ENCODE measurements at places on chromosomes 13 and 19. TPM values are rescaled to one million over a fixed set of nuclear protein-coding genes. Genes with fewer than 3 reads are reported as not detected.

DNA sequence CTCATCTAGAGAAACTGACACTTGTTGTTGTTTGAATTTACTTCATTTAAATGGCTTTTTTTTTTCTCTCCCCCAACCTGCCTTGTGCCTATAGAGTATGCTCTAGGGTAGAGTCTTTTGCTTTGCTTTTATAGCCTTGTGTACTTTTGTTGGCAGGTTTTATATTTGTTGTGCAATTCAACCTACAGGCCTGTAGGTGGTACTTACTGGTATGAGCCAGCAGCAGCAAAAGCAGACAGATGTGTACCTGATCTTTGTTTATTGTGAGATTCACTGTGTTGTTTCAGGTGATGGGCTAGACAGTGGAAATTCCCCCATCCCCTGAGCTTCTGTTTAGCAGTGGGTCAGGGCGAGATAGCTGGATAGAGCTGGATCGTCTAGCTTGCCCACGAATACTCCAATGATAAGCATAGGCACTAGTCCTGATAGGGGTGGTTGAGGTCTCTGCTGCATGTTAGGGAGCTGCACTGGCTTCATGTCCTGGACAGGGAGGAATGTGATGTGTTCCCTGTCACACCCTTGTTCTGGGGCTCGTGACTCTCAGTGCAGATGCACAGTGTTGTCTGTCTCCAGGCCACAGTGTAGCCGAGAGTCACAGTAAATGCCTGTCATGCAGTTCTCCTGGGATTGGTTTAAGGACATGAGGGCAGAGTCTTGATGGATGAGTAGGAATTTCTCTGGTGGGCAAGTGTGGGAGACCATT, 21.3 kb downstream of the DNAJC3 start:
- DNase-seq: peak; percentile 51

GRCh38 chr13:63044589-63045313, 1629.1 kb upstream of the PCDH20 start:
- DNase-seq: no peak

- no peak for DNase-seq
Measured at GRCh38 chr13:98999639-98999952, 21.7 kb upstream of the DOCK9 start.

DNA sequence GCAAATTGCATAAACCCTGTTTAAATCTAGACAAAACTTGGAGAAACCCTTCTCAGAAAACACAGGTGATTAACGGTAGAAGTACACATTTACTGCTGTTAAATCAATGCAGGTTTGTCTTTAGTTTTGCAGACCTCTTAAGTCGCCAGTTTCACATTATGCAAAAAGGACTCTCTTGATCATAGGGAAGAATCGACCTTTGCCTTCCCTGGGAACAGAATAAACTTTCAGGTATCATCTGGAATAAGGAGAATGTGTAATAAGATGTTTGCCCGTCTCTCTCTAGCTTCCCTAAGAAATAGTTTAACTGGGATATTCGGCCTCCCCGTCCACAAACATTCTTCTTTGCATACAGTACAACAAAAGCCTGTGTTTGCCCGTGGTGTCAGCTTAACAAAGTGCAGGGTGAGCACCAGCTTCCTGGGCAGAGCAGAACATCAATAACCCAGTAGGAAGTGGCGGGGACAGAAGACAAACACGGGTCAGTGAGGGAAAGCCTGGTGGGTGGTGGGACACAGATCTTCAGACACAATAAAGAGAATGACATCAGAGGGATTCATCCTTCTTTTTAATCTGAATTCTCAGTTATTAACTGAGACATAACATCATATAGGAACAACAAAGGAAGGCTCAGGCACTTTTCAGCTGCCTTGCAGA, 1077.7 kb upstream of the SLC10A2 start:
- DNase-seq: peak; percentile 7

- DNase-seq: no peak
Measured at GRCh38 chr13:113139577-113139976, 17.0 kb downstream of the F10 start.

- DNase-seq: peak; percentile 59
Measured at GRCh38 chr13:25292301-25292700, 5.0 kb upstream of the MTMR6 start.

GRCh38 chr13:41345914-41346589, 35.0 kb downstream of the NAA16 start:
- DNase-seq: no peak

GRCh38 chr13:41691274-41691673, 233.9 kb downstream of the RGCC start:
- no peak for DNase-seq

DNA sequence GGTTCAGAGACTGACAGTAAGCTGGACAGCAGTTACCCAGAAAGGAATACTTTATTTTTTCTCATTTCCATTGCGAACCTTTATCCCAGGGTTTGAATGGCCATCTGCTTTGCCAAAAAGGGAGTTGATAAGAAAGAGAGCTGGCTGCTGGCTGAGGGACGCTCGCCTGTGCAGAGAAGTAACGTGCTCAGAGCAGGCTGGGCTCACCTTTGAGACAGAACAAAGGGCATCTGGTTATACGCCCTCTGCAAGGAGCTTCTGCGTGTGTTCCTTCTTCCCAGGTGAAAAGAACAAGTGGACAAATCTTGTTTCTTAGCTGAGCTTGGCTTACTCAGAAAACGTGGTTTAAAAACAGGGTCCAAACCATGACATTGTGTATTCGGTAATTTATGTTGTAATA, 47.4 kb downstream of the EFNB2 start:
- no peak for DNase-seq

- no peak for DNase-seq
Measured at GRCh38 chr13:96779691-96780090, 214.6 kb downstream of the OXGR1 start.

- peak; percentile 52 for DNase-seq
Measured at GRCh38 chr13:42894765-42895243, 97.2 kb downstream of the EPSTI1 start.

DNA sequence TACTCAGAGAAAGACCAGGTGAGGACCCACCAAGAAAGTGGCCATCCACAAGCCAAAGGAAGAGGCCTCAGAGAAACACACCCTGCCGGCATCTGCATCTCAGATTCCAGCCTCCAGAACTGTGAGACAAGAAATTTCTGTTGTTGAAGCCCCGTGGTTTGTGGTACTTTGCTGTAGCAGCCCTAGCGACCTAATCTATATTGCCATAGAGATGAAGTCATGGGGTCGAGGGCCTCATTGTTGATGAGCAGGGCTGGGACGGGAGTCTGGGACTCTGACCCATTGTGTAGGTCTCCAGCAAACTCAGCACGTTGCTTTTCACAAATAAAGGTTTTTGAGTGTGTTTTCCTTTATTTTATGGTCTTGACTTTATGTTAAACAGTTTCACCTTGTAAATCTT, 174.9 kb downstream of the TNFSF13B start:
- DNase-seq: no peak

DNA sequence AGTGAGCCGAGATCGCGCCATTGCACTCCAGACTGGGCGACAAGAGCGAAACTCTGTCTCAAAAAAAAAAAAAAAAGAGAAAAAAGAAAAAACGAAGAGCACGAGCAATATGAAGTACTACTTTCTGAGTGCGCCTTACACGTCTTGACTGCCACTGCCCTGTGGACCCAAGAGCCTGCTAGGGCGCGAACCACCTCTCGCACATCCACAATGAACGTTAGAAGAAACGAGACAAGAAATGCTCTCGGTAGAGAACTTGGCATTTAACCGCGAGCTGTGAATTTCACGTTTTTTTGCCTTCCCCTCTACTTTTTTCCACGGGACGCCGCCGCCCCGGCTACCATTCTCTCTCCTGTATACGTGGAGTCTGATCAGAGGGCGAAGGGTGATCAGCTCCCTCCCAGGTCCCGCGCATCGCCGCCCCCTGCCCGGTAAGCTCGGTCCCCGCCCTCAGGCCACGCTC, 454 bp downstream of the TIMM44 start:
- no peak for DNase-seq

- no peak for DNase-seq
Measured at GRCh38 chr19:30551271-30551670, 179.1 kb downstream of the ZNF536 start.

GRCh38 chr13:85080691-85081090, 718.5 kb downstream of the SLITRK6 start:
- DNase-seq: no peak

GRCh38 chr13:60590800-60591747, 194.1 kb downstream of the TDRD3 start:
- DNase-seq: no peak

DNA sequence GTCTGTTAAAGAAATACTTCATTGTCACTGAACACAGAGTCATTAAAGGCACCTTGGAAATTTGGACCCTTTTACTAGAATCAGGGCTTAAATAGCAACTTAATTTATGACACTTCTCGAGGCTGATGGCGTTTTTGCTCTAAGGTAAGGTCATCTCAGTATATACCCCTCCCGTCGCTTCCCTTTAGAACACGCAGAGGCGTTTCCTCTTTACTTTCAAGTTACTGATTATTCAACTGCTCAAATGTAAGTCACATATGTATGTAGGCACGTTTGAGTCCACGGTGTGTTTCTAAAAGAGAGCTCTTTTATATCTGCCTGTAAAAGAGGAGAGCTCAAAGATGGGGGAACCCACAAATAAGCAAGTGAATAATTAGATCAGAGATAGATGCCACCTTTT, 181.5 kb downstream of the TSHZ3 start:
- no peak for DNase-seq

- DNase-seq: no peak
Measured at GRCh38 chr13:101970341-101970740, 431.5 kb downstream of the FGF14 start.

DNA sequence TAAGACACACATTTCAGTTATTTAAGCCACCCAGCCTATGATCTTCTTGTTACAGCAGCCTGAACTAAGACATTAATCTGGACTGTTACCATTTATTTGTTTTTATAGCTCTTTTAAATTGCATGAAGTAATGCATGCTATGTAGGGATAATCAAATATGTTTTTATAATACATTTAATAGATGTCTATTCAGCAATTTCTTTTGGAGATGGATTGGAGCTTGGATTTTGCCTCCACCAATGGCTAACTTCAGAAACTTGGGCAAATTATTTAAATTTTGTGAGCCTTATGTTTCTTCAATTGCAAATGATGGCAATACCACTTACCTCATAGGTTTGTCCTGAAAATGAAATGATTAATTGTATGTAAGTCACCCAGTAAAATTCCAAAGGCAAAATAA, 288.7 kb downstream of the GPC6 start:
- DNase-seq: no peak

The PSPN gene
- total RNA-seq: 0.69 TPM

The TEX101 gene
- not detected for total RNA-seq

The LGALS7B gene
- total RNA-seq: not detected

The EID2B gene
- 2.1 TPM for total RNA-seq

All from renal cortical epithelial cell (primary cell).